Body of pancreas (tissue), 4 donors: ENCODE measurements at places on chromosomes 7 and 10.
A peak's percentile ranks its signal among the peaks of the same experiment; 100 is the strongest.

DNA sequence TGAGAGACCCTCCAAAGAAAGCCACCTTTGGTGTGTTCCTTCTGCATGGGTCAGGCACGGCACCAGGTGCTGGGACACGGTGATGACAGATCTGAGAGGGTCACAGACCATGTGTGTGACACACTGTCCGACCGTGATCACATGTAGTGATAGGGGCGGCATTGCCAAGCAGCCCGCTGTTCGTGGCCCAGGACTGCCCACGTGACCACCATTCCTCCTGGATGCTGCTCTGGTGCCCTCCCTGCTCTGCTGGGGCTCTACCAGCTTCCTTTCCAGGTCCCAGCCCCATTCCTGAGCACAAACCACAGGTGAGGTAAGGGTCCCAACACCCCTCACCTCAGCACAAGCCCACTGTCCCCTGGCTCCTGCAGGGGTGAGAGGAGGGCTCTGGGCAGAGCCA lies 10.1 kb upstream of the SLC18A3 start:
- DNase-seq, result no peak

GRCh38 chr10:49070701-49071100 lies 44.6 kb downstream of the VSTM4 start:
- DNase-seq, result no peak

DNA sequence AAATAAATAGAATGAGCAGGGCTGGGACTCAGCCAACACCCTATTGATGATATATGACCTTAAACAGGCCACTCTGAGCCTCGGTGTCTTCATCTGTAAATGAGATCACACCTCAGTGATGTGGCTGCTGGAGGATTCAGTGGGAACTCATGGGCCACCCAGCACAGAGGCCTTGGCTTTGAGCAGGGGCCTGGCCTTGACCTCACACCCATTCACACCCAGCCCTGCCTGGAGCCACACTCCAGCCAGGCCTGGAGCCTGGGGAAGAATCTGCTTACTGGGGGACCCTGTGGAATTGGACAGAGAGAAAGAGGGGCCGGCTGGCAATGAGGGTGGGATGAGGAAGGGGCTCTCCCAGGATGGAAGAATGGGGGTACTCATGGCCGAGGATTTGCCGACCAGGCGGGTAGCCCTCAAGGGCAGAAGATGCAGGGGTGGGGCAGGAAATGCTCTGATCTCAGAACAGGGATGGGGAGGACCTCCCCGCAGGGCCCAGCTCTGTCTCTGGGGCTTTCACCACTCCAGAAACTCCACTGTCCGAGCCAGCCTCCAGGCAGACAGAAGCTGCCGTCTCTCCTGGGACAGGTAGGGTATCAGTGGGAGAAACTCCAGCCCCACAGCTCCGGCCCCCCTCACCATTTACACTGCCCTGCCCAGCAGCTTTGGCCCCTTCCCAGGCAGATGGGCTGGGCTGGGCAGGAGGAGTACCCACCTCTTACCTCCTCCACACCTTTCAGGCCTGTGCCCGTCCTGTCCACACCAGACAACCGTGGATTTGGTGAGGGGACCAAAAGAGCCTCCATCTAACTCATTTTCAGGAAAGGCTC lies 81.9 kb downstream of the RGS10 start:
- DNase-seq, result no peak

GRCh38 chr10:51459476-51459875 lies 239.9 kb downstream of the CSTF2T start:
- no peak for DNase-seq

- DNase-seq, result no peak
Measured at GRCh38 chr10:71396711-71397295, at the start of gene CDH23. Gene CDH23 (plus strand): TSS chr10:71396920. CDS start chr10:71439832, 42,912 bp downstream.

GRCh38 chr7:8379264-8379663 lies 54.1 kb upstream of the NXPH1 start:
- DNase-seq, result peak; percentile 50

DNA sequence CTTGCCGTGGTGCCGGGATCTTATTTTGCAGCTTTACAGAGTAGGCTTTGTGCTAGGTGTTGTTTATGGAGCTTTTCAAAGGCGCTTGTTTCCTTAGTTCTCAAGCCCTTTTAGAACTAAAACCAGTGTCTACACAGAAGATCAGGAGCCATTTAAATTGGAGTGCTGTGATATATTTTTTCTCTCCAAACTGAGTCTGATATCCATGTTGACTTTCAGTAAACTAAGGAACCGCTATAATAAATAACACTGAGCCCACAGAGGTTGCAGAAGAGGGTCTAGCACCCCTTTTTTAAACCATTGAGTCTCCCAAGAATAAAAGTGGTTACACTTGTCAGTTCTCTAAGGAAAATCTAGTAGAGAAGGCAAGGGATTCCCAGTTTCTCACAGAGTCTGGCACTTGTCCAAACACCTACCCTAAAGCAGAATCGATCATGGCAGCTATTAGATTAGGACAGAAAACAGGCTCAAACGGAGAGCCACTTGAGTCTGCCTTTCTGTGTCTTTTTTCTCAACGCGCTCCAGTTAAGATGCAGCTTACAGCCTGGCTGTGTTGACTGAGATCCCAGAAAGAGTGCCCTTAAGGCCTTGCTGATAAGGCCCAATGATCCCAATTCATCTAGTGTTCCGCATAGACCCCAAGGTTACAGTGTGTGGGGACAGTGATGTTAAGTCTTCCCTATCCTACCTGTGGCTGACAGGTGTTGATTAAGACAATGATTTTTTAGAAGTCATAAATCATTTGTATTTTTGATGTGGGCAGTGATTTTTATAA lies 804 bp downstream of the TMEM106B start:
- DNase-seq, result no peak

DNA sequence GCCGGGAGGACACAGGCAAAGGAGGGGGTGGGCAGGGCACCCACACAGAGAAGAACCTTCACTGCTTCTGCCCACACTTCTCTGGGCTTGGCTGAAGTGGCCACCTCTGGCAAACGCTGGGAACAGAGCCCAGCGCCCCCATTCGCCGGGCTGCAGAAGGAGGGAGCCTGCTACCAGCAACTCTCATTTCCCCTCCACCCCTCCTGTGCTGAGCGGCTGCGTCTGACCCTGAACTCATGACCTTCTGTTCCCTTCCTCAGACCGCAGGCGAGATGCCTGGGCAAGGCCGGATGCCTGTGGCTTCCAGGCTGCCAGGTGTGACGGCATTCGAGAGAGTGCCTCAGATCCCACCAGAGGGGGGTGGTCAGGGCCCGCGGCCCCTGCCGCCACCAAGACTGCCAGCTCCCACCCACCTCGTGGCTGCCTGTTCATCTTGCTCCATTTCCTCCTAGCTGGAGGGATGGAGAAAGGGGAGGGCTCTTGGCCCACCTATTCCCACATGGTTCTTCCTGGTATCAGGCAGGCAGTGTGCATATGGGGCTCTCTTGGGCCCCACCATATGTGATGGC lies 19.8 kb downstream of the DNAJB12 start:
- DNase-seq, result peak; percentile 95

GRCh38 chr10:124068929-124069328 lies 24.5 kb downstream of the CHST15 start:
- DNase-seq, result no peak

DNA sequence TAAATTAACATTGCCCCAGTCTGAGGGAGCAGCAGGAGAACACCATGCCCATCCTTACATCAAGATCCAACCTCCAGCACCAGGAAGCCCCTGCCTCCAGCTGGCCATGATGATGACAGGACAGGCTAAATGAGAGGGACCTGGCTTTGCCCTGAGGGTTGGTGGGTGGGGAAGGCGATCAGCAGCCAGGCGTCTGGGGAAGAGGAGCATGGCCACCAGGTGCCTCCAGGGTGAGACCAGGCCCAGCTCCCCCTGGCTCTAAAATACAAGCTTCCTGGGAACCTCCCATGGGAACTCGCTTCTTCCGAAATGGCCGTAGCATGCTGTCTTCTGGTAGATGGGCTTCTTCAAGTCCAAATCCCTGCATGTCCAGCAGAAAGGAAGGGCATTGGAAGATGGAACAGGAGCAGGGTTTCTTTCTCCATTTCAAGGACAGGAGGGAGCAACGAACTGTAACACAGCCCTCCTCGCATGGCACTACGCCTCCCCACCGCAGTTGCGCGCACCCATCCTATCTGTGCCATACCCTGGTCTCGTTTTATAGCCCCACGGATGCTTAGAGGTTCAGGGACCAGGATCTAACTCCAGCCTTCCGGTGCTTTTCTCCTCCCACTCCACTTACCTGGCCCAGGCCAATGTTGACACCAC lies 15.8 kb downstream of the MAT1A start:
- no peak for DNase-seq

DNA sequence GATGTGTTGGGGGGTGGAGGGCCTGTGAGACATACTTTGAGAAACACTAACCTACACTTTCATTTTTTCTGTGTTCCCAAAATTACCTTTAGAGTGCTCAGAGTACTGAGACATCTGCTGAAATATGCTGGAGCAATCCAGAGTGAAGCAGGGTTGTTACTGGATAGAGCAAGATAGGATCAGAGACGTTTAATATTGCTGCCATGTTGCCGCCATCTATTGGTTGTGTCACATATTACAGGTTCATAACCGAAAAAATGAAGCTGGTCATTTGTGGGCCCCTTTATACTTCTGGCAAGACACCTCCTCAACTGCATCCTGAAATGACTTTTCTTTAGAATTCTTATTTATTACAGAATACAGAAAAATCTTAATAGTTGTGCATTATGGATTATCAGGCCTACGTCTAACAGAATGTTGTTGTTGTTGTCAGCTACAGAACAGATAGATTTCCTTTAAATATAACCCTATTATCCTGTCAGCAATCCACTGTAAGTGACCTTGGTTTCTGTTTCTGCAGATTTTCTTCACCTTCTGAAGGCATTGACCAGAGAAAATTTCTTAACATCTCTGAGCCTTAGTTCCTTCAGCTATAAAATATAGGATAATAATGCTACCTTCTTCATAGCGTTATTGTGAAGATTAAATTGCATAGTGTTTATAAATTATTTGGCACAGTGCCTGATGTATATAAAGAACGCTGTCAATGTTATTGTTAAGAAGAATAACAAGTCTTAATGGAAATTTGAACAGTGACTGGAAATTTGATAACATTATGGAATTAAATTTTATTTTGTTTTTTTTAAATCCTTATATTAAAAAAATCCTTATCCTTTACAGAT lies 16.2 kb upstream of the DLD start:
- DNase-seq, result peak; percentile 43

DNA sequence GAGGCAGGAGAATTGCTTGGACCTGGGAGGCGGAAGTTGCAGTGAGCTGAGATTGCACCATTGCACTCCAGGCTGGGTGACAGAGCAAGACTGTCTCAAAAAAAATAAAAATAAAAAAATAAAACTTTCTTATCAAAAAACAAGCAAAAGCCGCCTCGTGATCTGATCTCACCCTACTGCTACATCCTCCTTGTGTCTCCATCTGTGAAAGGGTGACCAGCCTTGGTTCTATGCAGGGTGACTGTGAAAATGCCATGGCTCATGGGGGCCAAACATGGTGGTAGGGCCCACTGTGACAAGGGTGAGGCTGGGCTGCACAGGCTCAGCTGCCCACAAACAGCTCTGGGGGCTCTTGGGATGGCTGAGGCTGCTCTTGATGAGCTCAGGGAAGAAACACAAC lies 968 bp upstream of the OPN4 start:
- DNase-seq, result no peak

DNA sequence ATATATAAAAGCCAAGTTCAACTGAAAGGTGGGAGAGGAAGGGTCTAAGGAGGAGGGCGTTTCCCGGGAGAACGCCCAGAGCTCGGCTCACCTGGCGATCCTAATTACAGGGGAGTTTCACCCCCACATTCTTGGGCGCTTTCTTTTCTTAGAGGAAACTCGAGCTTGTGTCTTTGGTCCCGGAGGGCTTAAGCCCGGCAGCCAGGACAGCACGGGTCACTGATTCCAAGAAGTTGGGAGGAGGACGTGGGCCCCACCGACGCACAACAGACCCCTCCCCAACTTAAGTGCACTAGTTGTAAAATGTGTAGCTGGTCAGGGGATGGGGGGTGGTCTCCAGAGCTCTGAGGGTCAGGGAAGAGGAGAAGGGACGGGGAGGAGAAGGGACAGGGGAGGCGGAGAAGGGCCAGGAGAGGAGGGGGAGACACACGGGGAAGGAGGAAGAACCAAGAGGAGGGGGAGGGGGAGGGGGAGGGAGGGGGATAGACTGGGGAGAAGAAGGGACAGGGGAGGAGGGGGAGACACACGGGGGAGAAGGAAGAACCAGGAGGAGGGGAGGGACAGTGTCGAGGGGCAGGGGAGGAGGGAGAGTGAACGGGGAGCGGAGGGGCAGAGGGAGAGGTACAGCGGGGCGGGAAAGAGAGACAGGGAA lies 874 bp downstream of the BAIAP2L1 start:
- DNase-seq, result peak; percentile 18

DNA sequence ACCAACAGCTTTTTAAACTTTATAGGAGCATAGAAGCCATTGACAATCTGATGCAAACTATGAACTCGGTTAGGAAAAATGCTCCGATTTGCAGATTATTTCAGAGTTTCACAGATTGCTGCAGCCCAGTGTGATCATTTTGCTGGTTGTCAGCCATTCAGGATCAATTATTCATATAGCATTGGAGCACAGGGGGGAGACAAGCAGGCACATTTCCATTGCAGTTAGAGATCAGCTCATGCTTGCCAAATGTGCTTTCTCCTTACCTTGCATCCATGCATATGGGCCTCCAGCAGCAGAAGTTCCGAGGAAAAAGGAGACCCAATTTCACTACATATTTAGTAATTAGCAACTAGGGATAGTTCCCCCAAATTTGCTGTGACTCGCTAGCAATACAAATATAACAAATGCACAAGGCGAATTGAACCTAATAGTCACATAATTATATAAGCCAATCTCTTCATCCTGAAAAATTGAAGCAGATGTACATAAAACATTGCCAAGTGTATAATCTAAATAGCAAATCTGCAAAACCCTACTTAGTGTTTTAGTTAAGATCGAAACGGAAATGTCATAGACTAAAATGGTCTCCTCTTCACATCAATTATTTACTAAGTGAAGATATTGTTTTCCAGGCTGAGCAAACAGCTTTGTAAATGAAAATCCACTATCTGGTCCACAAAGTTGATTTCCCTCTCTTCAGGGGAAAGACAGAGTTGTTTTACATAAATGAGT lies 49.5 kb upstream of the RSU1 start:
- DNase-seq, result no peak

DNA sequence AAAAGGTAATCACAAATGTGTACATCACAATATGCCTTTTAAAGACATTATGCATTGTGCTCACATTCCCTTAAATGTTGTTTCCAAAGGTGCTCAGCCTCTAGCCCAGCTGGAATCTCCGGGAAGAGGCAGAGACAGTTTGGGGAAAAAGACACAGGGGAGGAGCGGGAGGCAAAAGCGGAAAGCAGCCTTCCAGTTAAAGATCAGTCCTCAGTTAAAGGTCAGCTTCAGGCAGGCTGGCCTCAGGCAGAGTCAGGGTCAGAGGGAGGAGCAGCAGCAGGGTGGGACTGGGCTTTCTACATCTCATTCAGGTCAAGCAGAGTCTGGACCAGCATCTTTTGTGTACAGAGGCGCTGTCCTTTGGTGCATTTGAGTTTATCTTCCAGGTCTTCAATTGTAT lies 18.6 kb downstream of the ST7 start:
- no peak for DNase-seq

DNA sequence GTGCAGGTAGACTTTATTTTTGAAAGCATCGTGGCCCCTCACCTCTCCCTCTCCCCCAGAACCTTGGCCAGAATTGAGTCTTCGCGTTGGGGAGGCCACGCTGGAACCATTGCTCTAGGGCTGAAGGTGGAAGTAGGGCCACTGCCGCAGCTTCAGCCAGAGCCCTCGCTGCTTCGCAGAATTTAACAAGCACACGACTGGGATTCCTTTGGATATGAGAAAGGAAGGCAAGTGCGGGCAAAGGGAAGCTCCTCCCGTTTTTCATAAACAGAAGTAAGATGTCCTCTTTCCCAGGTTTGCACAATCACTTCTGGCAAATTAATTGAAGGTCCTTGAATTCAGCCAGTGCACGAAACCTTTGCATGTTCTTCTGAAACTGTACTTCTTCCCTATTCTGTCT lies 168.1 kb downstream of the CCDC3 start:
- no peak for DNase-seq

- DNase-seq, result no peak
Measured at GRCh38 chr10:25842146-25842545, 91.9 kb upstream of the MYO3A start.
